Activated T-helper 1 cell treated with anti-CD3 and anti-CD28 coated beads, Interleukin-2, amount 50 U/mL, for 16 hours (primary cell): ENCODE measurements at places on chromosomes 2 and 18.

DNA sequence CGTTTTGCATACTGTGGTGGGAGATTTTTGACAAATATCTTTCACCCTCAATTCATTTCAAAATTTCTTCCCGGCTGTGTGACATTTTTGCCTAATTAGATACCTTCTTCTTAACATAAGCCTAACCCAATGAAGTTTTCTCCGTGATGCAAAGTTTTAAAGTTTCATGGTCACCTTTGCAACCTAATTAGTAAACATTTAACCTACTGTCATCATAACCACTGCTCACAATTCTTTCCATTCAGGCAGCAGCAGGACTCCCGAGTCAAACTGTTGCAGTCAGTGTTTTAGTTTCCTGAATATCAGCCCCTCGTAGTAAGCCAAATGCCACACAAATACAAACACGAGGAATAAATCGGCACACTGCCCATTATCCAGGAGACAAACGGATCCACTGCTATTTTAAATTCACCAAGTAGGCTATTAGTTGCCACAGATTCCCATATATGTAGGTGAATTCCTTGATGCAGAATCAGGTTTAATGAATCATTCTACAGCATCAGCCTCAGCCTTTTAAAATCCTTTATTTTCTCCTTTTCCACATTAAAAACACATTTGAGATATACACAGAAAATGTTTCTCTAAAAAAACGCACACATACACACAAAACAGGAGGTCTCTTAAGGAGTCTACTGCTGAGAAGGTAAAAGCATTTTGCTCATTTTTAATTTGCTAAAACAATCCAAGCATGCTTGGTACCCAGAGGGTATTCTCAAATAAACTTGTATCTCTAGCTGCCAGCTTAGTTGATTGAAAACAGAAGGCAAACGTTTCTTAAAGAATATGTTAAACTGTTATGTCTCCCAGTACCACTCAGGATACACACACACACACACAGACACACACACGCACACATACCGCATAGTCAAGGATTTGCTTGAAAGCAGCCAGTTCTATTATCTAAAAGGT, 106.5 kb upstream of the KCTD1 start:
- no peak for DNase-seq

DNA sequence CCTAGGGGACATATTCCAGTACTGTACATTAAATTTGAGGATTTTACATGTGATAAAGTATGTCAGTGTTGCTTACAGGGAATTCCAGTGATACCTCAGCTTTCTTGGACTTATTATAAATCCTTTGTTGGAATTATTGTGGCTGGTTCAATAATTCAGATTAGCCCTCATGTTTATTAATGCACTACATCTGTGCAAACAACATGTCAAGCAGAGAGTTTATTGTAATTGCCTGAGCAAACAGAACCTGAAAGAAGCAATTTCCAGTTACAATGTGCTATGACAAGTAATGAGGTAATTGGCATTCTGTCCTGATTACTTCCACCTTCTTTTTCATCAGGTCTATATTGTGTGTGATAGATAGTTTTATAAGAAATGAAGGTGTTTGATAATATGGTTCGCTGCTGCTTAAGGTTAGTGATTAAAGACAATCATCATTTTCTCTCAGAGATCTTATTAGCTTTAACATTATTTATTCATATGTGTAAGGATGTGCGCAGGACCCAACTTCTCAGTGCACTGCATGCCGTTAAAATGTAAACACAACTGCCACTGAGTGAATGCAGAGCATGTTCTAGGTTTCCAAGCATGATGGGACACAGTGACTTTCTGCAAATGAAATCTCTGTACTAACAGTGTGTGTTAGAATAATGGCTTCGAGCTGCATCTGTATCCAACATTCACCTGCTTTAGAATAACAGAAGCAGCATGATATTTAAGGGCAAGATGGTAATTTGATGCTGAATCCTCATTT, 973.7 kb upstream of the POU3F3 start:
- DNase-seq, result no peak

- DNase-seq, result no peak
These were observed 92.0 kb downstream of the HDAC4 start for GRCh38 chr2:239308661-239309397.

DNA sequence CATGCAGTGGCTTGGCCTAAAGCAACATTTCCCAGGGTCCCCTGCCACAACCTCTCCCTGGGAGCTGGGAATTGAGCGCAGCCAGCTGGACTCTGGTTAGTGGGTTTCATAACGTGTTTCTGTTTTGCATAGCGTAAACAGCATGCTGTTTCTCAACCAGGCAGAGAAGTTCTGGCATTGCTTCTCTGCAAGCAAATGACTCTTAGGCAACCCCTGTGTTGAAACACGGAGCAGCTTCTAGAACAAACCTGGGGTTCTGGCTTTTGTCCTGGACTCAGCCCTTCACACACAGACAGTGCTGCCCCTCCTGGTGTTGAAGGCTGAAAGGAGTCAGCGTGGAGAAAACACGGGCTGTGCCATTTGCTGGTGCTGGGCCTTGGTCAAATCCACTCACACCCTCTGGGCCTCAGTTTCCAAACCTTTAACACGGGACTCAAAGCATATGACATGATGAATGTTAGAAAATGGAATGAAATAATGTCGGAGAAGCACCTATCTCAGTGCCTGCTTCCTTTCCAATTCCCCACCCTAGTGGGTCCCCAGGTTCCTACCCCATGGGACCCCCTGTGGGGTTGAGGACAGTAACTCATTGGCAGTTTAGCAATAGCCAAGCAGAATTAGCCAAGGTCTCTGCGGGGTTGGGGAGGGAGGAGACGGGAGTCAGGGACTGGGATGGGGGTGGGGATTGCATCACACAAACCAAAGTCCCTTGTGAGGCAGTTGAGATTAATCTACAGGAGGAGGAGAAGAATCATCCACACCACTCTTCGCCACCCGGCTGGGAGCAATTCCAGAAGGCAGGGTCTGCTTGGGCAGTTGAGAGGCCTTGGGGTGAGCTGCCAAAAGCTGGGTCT, 30.2 kb upstream of the IL1R2 start:
- no peak for DNase-seq

DNA sequence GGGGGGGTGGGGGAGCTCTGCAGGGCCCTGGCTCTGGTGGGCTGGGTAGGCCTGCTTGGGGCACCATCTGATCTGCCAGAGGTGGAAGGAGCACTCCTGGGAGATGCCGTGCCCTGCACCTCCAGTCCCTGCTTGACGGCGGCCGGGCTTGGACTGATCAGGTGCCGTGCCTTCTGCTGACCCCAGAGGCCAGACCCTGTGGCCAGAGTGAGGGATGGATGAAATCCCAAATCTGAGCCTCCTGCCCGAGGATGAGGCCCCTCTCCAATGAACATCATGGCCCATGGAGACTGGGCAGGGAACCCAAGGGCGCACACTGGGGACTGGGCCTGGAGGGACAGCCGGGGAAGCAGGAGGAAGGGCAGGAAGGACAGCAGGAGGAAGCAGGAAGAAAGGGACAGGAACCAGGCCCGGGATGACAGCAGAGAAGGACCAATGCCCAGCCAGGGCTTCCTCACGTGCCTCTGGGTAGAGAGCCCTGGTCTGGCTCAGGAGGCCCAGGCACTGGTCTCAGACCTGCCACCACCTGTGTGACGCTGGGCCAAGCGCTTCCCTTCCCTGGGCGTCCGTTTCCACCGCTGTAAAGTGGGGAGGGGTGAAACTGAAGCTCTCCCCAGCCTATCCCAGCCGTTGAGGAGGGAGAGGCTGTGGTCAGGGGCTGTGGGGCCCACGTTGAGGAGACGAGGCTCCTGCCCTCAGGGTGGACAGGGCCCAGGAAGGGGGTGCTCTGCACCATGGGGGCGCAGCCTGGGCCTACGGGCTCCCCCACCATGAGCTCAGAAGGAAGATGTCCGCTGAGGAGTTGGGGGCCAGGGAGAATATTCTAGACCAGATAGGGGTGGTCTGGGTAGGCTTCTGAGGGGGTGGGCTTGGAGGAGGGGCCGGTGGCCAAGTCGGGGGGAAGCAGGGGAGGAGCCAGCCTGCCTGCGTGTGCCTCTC, 1.0 kb upstream of the GPR35 start:
- DNase-seq, result no peak

DNA sequence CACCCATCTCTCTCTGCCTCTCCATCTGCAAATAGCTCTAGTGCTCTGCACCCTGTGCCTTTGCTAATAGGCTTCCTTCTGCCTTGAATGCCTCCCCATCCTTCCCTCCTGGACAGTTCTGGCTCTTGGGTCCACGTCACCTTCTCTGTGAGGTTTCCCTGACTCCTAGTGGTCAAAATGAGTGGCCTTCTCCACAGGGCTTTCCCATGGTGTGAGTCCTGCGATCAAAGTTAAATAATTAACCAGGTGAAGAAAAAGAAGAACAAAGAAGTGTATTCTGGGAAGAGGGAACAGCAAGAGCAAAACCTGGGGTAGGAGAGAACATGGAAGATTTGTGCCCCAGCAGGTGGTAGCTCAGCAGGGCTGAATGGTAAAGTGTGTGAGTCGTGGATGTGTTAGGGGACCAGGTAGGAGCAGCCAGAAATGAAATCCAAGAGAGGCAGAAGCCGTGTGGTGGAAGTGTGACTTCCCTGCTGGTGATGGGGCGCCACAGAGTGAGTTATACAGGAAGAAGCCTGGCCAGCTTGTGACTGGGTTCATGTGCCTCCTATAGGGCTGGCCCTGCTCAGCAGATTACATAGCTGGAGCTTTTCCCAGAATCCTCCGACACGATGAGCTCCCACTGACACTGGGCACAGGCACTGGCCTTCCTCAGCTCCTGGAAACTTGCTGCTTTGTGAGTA, 93.8 kb upstream of the LDAH start:
- no peak for DNase-seq

- no peak for DNase-seq
These were observed 1019.6 kb upstream of the PIK3C3 start for GRCh38 chr18:40935423-40935822.

DNA sequence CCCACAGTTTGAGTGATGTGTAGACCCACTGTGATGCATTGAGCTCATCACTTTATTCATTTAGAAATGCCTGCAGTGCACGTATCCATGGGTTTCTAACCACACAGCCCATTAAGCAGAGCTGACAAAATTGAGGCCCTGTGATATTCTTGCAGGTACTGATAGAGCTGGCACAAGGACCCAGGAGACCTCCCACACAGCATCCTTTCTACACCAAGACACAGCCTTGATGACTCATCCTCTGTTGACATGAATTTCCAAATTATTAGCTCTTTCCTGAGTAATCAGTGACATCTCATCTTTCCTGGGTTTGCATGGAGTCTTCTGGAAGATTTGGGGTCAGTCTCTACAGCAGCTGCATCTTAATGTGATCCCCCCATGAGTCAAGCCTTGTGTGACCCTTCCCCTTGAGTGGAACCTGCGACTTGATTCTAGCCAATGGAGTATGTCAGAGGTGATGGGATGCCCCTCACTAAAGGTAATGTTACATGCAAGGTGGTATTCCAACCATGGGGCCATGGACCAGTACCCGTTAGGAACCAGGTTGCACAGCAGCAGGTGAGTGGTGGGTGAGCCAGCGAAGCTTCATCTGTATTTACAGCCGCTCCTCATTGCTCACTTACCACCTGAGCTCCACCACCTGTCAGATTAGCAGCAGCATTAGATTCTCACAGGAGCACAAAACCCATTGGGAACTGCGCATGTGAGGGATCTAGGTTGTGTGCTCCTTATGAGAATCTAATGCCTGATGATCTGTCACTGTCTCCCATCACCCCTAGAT, 181.1 kb upstream of the ARL4C start:
- no peak for DNase-seq

DNA sequence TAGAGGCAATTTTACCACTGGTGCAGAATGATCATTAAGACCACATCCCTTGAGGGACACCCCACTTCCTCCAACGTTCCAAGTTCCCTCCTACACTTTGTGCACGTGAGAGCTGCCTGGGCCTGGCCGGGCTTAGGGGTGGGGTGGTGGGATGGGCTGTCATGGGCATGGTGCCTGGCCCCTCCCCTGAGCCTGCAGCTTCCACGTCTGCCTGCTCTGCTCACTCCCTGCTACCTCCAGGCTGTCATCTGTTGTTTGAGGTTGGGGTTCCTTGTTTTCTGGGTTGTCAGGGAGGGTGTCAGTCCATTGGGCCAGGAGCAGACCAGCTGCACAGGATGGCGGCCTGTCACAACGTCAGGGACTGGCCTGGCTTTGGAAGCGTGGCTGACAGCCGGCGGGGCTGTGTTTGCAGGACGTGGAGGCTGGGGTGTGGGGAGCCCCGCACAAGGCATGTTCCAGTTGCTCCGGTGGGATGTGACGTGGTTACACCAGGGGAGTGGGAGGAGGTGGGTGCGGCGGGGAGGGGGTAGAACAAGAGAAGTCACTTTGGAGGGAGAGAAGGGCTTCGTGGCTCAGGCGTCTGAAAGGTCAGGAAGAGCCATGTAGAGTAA, 72.3 kb downstream of the RTP5 start:
- no peak for DNase-seq

GRCh38 chr2:230170532-230170931, 49.3 kb downstream of the SP110 start:
- DNase-seq, result no peak

DNA sequence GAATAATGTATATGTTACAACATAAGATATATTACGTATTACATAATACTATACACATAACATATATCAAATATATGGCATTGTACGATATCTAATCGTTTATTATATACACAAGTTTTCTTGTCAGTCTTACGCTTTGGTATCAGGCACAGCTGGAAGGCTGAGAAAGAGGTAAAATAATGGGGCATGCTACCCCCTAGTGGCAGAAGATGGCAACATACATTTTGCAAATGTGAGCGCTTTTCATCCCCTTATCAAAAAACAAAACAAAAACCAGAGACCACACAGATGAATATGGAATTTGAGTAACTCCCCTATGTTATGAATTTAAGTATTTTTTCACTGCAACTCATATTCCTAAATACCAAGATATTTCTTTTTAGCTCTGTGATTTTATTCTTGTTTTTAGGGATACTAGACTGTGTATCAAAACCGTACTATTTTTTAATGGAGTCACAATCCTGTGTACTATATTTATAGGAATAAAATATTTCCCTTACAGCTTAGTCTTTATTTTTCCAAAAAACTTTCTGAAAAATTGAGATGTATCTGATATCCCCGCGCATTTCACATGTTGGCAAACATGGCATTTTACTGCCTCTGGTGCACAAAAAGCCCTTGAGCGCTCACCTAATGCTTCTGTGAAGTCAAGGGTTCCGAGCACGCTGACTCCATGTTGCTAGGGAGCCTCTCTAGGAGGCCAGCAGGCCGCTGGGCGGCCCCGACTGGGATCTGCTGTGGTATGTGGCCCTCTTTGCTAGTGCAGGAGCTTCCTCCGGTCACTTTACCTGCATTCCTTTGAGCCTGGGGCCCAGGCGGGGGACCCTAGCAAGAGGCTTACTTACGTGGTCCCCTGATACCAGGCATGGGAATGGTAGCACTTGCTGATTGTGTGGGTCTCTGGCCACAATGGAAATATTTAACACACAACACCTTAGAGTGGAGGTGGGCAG, 62.5 kb downstream of the SLC4A3 start:
- DNase-seq, result no peak

DNA sequence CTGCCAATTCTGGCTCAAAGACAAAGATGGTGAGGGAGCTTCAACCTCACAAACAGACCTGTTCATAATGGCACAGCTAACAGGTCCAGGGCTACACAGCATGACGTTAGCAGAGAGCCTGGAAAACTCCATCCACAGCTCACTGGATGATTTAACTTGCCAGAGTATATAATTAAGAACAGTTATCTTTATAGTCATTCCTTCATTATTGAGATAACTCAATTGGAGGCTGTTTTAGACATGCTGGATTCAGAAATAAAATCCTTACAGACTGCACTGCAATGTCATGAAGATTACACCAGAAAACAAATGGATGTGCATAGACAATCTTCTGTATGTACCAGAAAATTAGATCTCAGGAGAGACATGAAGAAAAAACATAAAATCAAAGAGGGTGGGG, 55.1 kb upstream of the LYPD1 start:
- DNase-seq, result no peak

GRCh38 chr2:144648837-144649465, 129.0 kb upstream of the ZEB2 start:
- no peak for DNase-seq

- no peak for DNase-seq
These were observed 8.1 kb downstream of the KLHL14 start for GRCh38 chr18:32764611-32765244.
